GM12878 (cell line): ENCODE measurements at places on chromosomes 2 and 18. TPM values are rescaled to one million over a fixed set of nuclear protein-coding genes. Genes with fewer than 3 reads are reported as not detected.

DNA sequence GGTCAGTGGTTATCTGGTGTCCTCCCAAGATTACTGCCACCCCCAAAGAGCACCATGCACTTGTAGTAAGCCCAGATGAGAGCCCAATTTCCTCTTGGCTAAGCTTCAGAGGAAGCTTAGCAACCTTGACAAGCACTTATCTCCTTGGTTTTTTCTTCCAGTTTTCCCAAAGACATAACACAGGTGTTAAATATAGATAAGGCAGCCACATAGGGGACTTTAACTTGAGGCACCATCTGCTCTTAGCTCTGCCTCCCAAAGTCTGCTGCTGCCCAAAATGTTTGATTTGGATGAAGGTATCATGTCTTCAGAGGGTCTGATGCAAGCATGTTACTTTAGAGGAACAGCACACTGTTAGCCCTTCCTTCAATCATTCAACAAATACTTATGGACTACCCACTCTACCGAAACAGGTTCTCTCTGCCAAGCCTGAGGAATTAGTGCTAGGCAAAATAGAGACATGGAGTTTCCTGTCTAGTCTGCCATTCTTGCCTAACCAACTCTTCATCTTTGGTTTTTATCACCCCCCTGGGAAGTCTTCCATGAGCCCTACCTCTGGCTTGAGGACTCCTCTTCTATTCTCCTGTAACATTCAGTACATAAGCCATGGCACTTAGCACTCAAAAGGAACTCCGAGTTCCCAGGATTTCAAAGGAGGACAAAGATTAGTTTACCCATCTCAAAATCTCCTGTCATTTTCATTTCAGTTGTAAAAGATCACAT lies 73.7 kb downstream of the SP3 start:
- no peak for DNase-seq

DNA sequence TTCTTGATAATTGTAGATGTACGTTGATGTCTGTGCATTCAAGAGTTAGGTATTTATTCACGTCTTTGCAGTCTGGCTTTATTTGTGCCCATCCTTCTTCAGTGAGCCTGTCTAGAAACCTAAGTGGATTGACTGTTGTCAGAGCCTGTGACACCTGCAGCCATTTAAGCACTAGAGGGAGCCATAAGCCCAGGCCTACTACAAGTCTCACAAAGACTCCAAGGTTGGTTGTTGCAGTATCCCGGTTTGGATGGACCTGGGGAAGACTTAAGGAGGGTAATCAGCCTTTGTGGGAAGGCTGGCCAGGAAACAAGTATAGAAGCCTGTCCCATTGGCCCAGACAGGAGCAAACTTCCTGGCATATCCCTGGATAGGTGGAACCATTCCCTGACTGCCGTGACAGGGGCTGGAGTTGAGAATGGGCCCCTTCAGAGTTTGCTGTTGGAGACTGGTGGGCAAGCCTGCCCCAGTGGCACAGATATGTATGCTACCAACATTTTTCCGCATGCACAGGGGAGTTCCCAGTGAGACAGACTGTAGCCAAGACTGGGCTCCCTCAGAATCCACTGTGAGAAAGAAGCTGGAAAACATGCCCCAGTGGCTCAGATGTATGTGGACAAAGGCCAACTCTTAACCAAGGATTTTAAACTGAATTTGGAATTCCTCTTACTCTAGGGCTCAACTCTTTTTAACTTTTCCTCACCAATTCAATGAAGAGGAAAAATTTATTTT lies 9.3 kb upstream of the LRRC30 start:
- DNase-seq: peak; percentile 4

FNDC4 gene
- 0.16 and 0.21 TPM in 2 replicates for total RNA-seq

IL1RL1 gene
- 0.18 TPM in 1 of 2 replicates, not detected in the other for total RNA-seq

STEAP3 gene
- 7.6 and 8.3 TPM in 2 replicates for total RNA-seq

WDFY1 gene
- 10.5 and 10.9 TPM in 2 replicates for total RNA-seq

GRCh38 chr2:170716851-170717598 lies 1.9 kb downstream of the SP5 start:
- no peak for DNase-seq
